ENCODE measurements at places on chromosomes 4 and X.
A peak's percentile ranks its signal among the peaks of the same experiment; 100 is the strongest.

DNA sequence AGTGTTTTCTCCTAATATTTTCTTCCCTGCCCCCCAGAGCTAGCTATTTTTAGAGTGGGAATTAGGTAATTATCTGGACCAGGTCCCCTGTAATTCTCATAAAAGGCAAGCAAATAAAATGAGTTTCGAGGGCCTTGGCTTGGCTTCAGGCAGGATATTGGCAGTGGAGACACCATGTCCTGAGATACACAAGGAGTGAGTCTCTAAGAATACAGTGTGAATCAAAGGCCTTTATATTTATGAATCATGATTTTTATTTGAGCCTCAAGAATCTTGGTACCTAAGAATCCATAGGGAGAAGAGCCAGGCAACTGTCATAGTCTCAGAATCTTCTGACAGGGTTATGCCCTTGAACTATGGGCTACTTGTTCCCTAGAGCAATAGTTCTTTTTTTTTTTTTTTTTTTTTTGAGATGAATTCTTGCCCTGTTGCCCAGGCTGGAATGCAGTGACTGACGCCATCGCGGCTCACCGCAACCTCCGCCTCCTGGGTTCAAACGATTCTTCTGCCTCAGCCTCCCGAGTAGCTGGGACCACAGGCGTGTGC is 205.4 kb downstream of the LDB2 start:
- no peak for DNase-seq

- no peak for DNase-seq
These were observed 459.5 kb downstream of the GASK1B start for GRCh38 chr4:157713342-157713741.

- DNase-seq = no peak
These were observed 43.6 kb upstream of the IL1RAPL2 start for GRCh38 chrX:104522386-104522785.

- no peak for DNase-seq
These were observed 10.3 kb upstream of the SEL1L3 start for GRCh38 chr4:25872851-25873631.

GRCh38 chrX:149762696-149763614 is 10.9 kb upstream of the HSFX1 start:
- DNase-seq = no peak

- no peak for DNase-seq
These were observed 379.3 kb downstream of the PPP3CA start for GRCh38 chr4:100968046-100968445.

DNA sequence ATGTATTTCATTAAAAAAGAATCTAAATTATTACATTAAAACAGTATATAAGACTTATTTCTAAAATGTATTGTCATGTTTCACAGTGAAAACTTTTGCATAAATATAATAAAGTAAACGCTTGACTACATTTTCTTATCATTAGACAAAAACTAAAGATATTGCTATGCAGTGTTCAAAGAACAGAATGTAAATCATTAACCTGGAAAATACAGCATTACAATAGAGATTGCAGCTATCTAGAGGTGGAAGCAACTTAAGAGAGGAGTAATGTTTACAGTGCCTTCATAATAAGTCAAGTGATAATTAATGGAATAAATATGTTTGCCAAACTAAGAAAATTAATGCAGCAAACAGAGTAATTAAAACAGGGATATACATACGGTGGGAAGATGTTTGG is 940.9 kb downstream of the FSTL5 start:
- DNase-seq = no peak

GRCh38 chrX:69618803-69619202 is 2.9 kb downstream of the EDA start:
- no peak for DNase-seq

DNA sequence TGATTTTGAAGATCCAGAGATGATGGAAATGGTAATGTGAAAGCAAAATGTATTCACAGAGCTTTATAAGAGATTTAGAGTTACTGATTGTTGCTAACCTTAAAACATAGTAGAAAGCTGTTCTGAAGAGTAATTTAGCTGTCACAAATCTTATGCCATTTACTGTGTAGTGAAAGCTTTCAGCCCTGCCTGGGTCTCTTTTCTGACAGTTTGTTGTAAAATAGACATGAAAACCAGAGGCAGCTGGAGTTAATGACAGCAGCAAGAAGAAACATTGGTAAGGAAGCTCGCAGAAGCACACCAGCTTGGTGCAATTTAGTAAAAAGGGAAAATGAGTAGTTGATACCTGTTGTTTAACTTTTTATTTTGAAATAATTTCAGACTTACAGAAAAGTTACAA is 21.1 kb downstream of the POLR2B start:
- no peak for DNase-seq

DNA sequence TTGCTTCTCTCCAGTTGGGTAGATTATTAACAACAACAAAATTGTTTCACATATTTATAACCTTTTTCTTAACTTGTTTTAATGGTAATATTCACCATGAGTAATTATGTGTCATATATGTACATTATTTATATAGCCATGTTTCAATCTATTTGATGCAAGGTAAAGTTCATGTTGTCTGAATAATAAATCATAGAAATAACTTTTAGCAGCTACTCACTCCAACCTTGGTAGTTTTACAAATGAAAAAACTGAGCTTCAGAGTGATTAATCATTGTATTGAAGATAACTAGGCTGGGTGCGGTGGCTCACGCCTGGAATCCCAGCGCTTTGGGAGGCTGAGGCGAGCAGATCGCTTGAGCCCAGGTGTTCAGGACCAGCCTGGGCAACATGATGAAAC is 46.0 kb downstream of the TMA16 start:
- no peak for DNase-seq

GRCh38 chr4:138299881-138300280 is 57.7 kb upstream of the SLC7A11 start:
- DNase-seq = no peak

DNA sequence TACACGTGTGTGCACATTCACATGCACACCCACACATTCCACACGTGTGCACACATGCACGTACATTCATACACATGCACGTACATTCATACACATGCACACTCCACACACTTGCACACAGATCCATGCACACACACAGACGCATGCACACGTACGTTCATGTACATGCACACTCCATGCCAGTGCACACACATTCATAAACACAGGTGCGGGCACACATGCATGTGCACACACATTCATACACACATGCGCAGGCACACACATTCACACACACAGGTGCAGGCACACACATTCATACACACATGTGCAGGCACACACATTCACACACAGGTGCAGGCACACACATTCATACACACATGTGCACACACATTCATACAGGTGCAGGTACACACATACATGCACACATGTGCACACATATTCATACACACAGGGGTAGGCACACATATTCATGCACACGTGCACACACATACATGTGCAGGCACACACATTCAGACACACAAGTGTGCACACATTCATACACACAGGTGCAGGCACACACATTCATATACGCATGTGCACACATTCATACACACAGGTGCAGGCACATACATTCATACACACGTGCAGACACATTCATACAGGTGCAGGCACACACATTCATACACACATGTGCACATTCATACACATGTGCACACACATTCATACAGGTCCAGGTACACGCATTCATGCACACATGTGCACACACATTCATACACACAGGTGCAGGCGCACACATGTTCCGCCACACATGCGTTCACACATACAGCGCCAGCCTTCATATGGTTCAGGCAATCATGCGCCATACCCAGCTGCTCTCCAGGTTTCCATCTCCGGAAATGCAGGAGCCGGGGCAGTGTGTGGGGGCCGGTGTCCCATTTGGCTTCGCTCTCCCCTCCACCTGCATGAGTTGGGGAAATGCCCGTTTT is 124.8 kb downstream of the HMX1 start:
- no peak for DNase-seq

DNA sequence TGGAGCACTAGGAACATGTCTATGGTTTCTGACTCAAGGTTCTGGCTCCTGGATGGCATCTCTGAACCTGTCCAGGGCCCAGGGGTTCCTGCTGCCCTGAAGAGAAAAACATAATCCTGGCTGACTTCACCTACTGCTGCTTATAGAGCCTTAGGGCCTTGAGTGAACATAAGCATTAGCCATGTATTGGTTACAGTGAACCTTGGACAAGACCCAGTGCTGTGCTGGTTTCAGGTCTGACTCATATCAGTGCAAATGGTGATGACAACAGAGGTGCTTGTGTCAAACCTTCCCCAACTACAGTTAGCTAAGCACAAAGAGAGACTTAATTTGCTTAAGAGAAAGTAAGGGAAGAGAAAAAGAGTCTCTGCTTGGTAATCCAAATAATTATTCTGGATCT is 1047.2 kb downstream of the GLUD2 start:
- no peak for DNase-seq

GRCh38 chr4:168584321-168584771 is 87.5 kb downstream of the PALLD start:
- DNase-seq = no peak

DNA sequence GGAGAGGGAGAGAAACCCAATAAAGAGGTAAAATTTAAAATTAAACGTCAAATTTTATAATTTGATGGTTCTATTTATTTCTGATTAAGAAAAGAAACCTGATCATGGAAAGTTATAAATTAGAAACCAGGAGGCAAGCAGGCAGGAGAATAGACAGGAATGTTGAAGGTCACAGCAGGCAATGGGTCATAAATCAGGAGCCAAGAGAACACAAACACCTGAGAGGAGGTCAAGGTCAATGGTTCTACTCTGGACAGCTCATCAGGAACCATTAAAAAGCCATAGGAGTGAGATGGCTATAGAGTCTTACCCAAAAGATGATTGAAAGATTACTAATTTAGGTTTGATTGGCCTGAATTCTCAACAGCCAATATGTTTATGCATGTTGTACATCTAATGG is 126.9 kb upstream of the HCCS start:
- DNase-seq = no peak

- no peak for DNase-seq
These were observed 1084.9 kb downstream of the RPA4 start for GRCh38 chrX:97968376-97969163.

GRCh38 chr4:176964116-176964691 is 171.5 kb upstream of the VEGFC start:
- no peak for DNase-seq

- no peak for DNase-seq
These were observed 92.6 kb downstream of the KDR start for GRCh38 chr4:55032788-55033187.

DNA sequence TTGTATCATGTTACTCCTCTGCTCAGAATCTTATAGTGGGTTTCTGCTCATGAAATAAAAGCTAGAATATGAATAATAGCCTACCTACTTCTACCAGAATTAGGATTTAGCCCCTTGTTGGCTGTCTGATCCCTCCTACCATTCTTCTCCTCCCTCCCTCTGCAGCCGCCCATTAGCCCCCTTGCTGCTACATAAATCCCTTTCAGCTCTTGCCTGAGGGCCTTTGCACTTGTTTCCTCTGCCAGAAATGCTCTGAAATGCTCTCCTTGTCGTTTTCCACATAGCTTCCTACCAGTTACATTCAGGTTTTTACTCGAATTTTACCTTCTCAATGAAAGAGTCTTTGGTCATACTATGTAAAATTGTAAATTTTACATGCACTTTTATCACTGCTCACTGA is 159.2 kb downstream of the ADGRL3 start:
- DNase-seq = no peak

- peak; percentile 32 for DNase-seq
These were observed 53.6 kb upstream of the IGFBP7 start for GRCh38 chr4:57163530-57164459.

DNA sequence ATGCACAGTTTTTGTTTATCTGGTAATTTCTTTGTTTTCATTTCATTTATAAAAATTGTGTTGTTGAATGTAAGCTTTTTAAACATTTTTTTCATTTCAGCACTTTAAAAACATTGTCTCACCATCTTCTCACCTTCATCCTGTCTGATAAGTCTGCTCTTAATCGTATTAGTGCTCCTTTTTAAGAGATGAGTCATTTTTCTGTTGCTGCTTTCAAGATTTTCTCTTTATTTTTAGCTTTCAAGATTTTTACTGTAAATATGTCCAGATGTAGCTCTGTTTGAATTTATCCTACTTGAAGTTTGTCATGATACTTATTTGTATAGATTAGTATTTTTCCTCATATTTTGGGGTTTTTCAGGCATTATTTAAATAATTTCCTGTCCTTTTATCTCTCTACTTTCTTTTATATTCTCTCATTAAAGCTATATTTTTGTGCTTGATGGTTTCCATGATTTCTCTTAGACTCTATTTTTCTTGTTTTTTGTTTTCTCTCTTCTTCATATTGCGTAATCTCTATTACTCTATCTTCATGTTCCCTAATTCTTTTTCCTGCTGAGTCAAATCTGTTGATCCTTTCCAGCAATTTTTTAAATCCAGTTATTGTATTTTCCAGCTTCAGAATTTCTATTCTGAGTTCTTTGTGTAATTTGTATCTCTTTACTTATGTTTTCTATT is 1400.4 kb upstream of the PCDH7 start:
- no peak for DNase-seq

DNA sequence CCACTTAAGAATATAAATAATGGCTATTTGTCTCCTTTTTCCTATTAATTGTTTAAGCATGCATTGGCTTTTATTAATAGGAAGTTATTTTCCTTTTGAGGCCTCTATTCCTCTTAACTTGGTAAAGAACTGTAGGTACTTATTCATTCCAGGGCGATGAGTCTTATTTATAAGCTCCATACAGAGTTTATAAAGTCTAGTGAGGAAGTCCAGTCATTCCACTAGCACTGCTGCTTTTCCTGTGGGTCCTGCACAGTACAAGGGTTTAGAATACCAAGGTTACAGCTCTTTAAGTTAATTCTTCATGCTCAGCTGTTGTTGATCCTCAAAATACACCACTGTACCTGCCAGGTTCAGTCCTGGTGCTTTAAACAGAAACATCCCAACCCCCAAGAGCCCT is 28.5 kb upstream of the WNK3 start:
- no peak for DNase-seq

DNA sequence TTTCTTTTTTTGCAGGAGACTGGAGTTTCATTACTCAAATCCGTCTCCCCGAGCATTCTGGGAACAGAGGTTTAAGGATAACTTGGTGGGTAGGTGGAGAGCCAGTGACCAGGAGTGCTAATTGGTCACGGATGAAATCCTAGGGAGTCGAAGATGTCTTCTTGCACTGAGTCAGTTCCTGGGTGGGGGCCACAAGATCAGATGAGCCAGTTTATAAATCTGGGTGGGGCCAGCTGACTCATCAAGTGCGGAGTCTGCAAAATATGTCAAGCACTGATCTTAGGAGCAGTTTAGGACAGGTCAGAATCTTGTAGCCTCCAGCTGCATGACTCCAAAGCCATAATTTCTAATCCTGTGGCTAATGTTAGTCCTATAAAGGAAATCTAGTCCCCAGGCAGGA is 741.3 kb downstream of the PCDH7 start:
- DNase-seq = no peak

- no peak for DNase-seq
These were observed 104.6 kb downstream of the PDGFRA start for GRCh38 chr4:54333657-54334056.

DNA sequence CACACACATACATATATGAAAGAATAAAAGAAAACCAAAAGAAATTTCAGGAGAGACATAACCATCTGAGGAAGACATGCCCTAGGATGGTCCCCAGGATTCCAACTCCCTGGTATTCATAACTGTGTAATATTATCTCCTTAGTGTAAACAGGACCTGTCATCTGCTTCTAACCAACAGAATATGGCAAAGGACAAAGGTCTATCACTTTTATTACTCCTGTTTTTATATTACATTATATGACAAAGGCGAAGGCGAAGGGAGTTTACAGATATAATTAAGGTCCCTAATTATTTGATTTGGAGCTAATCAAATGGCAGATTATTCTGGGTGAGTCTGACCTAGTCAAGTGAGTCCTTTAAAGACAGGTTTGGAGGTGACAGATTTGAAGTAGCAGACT is 155.1 kb downstream of the MID1 start:
- no peak for DNase-seq

- DNase-seq = no peak
These were observed 22.4 kb upstream of the XAGE2 start for GRCh38 chrX:52346174-52347165.
